NCI-H774 (cell line): ENCODE measurements at places on chromosomes 1 and 21.

DNA sequence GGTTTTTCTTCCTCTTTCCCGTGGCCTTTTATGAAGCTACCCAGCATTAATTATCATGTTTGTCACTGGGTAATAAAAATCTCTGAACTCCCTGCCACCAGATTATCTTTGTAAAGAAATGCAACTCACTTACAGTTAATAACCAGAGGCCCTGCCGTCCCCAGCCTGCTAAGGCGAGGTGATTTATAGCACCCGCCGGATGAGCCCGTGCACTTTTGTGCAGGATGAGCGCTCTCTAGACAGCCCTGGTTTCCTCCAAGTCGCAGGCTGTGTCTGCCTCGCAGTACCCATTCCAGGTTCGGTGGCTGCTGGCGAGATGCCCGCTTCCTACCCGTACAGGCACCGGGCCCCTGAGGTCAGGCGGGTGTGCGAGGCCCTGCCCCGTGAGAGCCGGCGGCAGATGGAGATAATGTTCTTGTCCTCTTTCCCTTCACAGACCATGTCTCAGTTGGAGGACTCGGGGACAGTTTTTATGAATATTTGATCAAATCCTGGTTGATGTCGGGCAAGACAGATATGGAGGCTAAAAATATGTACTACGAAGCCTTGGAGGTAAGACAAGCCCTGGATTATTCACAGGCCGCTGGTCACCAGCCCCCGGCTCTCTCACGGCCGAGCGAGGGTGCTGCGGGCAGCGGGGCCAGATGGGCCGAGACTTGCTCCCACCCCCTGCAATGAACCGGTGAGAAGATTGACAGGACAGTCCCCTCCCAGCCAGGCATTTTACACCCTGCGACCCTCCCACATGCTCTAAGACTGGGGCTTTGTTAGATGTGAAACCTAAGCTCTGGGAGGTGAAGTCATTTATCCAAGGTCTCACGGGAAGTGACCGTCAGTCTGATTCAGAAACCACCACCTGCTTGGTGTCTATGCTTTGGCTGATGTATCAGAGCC is 28.5 kb upstream of the SELENON start:
- no peak for DNase-seq

GRCh38 chr1:241998412-241998921 is 431 bp downstream of the MAP1LC3C start:
- DNase-seq, result no peak

DNA sequence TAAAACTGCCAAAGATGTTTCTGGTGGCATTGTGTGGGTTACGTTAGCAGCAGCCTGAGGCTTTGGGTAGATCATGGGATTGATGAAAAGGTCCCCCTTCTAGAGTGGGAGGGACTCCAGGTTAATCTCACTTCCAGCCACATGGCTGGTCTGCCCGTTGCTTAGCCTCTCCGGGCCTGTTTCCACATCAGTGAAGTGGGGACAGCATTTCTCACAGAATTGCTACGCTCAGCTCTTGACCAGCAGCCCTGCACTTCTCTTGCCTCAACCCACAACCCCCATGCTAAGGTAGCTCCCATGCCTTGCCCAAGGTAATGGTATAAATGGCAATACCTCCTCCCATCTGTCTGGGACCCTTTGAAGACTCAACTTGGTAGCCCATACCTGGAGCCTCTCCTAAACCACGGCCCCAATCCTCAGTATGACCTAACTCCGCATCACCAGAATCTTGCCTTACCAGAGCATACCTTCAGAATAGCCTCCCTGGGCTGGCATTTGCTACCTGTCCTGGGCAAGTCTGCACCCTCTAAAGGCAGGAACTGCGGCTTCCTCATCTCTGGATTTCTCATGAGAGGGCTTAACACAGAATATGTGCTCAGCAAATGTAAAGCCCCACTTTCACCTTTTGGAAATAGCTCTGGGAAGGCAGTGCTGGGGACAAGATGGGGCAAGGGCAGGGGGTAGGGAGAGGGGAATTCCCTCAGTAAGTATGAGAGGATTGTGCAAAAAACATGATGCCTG is 10.9 kb upstream of the GUCA2A start:
- DNase-seq, result no peak

DNA sequence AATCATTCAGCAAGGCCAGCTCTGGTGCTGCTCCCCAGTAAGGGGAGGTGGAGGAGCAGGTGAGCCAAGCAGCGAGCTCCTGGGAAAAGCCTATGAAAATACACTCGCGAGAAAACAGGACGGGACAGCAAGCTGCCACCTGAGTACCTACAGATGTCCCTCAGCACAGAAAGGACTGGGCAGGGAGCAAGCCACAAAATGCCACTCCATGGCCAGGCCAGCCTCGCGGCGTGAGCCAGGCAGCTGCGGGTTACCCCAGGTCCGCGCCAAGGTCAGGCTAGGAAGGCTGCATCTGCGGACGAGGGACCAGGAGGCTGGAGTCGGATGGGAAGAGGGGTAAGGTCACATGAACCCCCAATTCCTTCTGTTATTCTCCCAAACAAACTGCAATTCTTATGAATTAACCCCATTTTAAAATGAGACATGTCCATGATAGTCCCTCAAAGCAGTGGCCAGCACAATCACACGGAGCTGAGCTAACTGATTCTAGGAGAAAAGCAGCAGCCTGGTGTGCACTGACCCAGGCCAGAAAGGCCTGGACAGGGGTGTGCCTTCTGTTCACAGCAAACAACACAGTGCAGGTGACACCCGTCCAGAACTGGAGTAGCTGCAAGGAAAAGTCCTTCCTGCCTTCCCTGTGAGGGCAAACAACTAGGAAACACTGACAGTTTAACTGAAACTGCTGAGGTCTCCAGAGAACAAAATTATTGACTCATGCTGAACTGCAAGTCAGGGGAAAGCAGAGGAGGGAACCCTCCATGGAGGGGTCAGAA is 26.5 kb downstream of the PARP1 start:
- DNase-seq, result no peak

DNA sequence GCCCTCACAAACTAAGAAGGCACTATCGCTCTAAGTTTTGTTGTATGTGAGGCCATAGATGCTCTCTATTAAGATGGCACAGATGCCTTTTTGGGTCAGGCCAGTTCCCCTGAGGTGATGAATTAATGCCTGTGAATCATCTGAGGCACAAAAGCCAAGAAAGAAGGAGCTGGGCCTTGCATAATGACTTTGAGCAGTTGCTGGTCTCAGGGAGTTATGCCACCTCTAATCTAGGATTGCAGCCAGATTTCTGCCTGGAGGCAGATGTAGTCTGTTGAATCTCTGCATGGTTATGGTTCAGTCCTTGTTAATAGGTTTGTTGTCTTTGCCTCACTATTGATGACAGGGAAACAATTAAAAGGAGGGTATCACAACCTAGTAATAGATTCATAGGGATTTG is 168.1 kb upstream of the CHRM3 start:
- DNase-seq, result no peak

- DNase-seq, result peak; percentile 64
These were observed 428 bp downstream of the POGZ start for GRCh38 chr1:151458802-151459330.

DNA sequence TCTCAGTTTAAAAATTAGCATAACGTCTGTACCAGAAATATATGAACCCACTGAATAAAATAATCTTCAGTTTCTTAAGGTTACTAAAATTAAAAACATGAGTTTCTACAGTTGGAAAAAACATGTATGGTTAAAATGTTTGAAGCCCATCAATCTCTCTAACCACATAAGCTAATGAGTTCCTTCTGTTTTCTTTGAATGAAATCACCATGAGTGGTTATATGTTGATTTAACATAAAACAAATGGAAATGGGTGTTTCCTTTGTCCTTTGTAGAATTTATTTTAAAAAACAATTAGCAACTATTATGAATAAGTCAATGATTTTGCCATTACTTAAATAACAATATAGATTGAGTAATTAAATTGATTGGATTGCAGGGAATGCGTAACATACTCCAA is 3.0 kb upstream of the ADGRL2 start:
- no peak for DNase-seq

DNA sequence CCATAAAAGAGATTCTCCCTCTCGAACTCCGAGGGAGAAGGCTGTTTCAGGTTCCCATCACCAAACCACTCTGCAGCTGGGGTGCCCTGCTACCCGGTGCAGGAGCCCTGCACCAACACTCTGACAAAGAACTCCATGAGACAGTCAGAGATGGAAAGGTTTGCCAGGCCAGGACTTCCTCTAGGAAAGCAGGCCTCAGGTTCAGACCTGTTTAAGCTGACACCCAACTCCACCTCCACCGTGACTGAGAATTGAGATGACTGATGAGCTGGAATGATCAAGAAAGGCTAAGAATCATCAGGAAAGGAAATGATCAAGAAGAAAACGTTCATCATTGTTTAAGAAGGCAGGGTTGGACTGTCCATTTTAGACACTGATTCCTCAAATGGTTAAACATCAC is 46.2 kb upstream of the KCNE1 start:
- no peak for DNase-seq

GRCh38 chr1:219991919-219992318 is 54.4 kb downstream of the EPRS1 start:
- DNase-seq, result no peak

- DNase-seq, result no peak
These were observed 2.7 kb downstream of the PSMG1 start for GRCh38 chr21:39180429-39181019.

GRCh38 chr1:224749916-224750315 is 133.8 kb downstream of the CNIH3 start:
- no peak for DNase-seq

- DNase-seq, result no peak
These were observed 248.4 kb downstream of the HHIPL2 start for GRCh38 chr1:222299524-222299923.

DNA sequence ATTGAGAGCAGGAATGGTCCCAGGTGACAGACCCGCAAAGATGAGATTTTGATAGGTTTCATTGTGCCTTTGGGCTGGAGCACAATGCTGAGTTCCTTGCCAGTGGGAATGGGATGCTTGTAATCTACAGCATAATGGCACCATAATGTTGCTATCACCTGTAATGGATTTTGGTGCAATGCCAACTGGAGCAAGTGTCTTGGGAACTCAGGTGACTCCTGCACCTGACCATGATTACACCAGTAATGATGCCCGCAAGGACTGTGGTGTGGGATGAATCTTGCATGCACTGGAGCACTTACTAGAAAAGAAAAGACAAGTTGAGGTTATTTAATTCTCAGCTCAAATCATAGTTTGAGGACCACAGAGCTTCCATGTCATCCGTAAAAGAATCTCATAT is 96.7 kb downstream of the PTPRU start:
- DNase-seq, result no peak

DNA sequence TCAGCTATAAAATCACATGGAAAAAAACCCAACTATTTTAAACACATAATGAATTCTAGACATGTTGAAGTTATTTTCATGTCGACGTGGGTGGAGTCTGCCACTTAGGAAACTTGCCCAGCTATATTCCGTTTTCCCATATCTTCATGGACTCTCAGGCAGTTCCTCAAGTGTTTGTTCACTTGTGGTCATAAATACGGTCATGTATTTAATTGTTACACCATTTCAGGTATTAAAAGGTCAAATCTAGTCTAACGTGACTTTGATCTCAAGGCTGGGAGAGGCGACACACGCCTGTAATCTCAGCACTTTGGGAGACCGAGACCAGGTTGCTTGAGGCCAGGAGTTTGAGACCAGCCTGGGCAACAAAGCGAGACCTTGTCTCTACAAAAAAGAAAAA is 346.9 kb downstream of the PBX1 start:
- DNase-seq, result no peak

DNA sequence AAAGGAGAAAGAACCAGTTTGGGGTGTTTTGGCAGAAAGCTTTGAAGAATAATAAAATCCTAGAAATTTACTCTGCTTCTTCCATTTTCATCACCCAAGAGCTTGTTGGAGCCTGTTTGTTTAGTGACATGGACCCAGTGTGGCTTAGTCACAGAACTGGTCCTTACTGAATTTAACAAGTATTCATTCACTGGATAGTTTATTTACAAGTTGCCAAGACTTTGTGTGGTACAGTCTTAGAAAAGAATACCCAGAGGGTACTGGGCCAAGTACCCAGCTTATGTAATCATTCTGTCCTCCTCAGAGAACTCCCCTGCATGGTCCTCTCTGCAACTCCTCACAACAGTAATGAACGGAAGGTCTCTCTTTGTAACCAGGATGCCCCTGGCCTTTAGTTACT is 16.4 kb downstream of the RAB4A start:
- DNase-seq, result no peak

DNA sequence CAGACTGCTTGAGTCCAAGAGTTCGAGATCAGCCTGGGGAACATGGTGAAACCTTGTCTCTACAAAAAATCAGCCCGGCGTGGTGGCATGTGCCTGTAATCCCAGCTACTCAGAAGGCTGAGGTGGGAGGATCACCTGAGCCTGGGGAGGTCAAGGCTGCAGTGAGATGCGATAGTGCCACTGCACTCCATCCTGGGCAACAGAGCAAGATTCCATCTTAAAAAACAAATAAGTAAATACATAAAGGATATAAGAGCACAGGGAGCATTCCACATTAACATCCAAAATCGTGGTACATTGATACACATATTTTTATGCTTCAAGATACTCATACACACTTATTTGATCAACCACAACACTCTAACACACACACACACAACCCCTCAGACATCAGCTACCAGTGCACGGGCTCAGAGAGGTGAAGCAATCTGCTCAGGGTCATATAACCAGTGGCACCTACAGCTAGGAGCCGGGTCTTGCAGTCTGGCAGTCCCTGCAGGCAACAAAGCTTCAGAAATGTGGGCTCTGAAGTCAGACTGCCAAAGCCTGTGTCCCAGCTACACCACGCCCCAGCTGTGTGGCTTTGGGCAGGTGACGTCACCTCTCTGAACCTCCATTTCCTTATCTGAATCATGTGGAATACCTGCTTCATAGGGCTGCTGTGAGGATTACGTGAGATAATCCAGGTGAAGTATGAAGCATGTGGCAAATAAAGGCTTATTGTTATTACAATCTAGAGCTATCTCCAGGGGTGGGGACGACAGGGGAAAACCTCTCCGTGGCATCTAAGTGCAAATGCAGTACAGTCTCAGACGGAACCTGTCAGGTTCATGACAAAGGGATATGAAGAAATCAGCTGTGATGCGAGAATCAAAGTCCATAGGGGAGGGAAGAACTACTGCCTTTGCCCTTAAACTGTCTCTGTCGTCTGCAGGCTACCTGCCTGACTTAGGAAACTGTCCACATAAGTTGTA is 4.8 kb upstream of the CRYBG2 start:
- DNase-seq, result no peak

DNA sequence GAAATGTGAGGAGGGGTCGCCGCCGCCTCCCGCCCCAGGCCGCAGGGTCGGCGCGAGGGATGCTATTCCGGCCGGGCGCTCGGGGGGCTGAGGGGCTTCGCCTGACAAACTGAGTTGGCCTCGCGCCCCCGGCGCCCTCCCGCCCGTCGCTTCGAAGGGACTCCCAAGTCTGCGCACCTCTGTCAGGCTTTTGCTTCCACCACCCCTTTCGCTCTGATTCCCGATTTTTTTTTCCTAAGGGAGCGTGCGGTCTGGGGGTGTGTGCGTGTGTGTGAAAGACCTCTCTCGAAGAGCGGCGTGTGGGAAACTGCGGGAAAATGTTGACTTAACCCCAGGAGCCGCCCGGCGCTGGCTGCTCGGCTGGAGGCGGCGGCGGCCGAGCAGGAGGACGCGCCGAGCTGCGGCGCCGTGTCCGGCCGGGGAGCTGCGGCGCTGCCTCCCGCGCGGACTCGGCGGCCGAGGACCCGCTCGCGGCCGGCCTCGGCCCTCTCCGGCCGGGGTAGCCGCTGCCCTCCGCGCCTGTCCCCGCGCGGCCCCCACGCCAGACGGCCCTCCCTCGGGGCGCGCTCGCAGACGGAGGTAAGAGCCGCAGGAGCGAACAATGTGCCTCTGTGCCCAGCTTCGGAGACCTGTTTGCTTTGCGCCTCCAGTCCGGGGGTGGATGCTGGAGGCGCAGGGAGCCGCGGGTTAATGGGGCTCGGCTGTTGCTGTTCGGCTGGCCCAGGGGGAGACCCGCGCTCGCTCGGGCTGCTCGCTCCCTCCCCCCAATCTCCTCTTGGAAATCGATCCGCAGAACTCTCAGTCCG is 1.1 kb downstream of the ADGRL2 start:
- peak; percentile 33 for DNase-seq
